ENCODE measurements at places on chromosomes 4 and X.
A peak's percentile ranks its signal among the peaks of the same experiment; 100 is the strongest.

DNA sequence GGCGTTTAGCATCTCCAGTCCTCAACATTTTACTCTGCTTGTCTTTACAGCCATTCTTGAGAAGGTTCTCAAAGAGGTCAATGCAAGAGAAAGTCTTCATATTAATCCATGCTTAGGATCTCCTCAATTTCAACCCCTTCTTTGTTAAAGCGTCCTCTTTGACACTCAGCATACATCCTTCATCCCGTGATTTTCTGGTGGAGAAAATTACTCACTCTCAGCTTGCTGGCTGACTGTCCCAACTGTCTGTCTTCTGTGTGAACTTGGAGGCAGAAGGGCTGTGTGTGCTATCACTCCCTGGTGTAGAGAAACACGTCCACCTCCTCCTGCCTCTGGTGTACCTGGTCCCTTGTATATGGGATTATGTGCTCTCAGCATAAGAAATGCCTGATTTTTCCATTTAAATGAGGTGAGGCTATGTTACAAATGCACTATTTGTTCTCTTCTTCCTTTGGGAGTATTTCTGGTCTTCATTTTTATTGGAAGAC, 57.8 kb downstream of the GALNT7 start:
- DNase-seq, result no peak

GRCh38 chrX:38919202-38919601, 117.9 kb downstream of the MID1IP1 start:
- DNase-seq, result no peak

- DNase-seq, result no peak
Observed at GRCh38 chrX:6738518-6739470, 203.9 kb upstream of the VCX3A start.

GRCh38 chr4:118850488-118851173, 14.7 kb upstream of the SEC24D start:
- peak; percentile 37 for DNase-seq

DNA sequence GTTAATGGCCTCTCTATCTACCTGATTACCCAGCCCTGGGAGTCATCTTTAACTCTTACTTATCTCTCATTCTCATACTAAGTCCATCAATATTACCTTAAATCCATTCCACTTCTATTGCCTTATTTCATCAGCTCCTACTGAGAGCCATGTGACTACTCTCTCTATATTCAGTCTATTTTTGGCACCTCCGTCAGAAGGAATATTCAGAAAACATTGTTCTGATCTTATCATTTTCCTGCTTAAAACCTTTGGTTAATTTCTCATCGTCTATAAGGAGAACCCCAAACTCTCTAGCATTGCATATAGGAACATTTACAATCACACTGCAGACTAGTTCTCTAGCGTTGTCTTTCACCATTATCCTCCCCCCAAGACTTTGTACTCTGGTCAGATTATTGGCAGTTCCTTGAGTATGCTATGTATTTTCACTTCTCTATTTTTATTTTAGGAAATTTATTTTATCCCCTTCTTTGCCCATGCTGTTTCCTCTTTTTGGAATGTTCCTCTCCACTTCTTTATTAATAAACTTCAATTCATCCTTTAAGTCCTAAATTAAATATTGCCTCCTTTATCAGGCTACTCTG, 13.7 kb upstream of the AMMECR1 start:
- DNase-seq, result no peak

All from EH (cell line).